Inflammatory macrophage treated with lipopolysaccharide for 4 hours (primary cell): ENCODE measurements at places on chromosomes 13 and 19.

- DNase-seq, result peak; percentile 18
Observed at GRCh38 chr13:110500341-110500740, 61.2 kb downstream of the RAB20 start.

GRCh38 chr13:43874504-43875092 is 4.9 kb downstream of the CCDC122 start:
- DNase-seq, result peak; percentile 34

- DNase-seq, result peak; percentile 1
Observed at GRCh38 chr13:111033172-111034130, 81.7 kb upstream of the ARHGEF7 start.

- peak; percentile 32 for DNase-seq
Observed at GRCh38 chr13:26255691-26256277, 1.9 kb downstream of the CDK8 start.

DNA sequence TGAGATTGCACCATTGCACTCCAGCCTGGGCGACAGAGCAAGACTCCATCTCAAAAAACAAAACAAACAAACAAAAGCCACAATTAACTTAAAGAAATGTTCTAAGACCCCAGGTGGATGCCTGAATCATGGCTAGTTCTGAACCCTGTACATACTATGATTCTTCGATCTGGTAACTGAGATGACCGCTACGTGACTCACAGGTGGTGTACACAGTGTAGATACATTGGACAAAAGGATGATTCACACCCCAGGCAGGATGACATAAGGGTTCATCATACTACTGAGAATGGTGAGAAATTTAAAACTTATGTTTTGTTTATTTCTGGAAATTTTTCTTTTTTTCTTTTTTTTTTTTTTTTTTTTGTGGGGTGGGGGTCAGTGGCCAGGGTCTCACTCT is 6.5 kb downstream of the ZNF426 start:
- DNase-seq, result no peak

DNA sequence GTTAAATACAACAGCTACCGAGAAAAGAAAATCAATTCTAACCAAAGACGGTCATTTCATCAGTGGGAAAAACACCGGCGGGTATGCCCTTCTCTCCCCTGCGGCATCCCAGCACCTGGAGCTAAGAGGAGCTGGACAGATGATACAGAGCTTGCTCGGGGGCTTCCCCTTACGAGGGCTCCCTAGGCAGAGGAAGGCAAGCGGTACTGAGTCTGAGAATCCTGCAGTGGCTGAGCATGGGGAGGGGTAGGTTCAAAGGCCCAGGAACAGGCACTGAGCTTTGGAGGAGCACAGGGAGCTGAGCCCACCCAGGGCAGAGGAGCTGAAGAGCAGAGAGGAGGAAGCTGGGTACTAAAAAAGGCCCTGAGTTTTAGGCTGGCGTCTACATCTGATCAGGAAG is 12.7 kb downstream of the STK24 start:
- no peak for DNase-seq

DNA sequence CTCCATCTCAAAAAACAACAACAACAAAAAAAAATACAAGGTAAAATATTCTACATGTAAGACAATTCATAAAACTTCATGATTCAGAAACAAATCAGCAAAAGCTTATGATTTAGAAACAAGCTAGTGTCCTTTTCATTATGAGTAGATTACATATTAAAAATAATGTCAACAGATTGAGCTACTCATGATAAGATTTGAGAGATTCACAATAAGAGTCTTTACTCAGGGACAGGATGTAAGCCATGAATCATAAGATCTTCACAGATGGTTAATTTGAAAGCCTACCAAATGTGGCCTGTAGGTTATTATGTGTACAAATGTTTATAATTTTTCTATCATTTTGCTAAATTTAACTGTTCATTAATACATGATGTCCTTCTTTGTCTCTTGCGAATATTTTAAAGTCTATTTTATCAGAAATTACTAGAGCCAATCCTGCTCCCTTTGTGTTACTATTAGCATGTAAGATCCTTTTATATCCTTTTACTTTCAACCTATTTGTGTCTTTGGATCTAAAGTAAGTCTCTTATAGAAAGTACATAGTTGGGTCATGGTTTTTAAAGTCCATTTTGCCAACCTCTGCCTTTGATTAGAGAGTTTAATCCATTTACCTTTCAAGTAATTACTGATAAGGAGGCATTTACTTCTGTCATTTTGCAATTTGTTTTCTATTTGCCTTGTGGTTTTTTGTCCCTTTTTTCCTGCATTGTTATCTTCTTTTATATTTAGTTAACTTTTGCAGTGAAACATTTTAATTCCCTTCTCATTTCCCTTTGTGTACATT is 68.3 kb upstream of the RXFP2 start:
- no peak for DNase-seq

GRCh38 chr13:32905864-32906180 is 110.4 kb upstream of the KL start:
- DNase-seq, result no peak

DNA sequence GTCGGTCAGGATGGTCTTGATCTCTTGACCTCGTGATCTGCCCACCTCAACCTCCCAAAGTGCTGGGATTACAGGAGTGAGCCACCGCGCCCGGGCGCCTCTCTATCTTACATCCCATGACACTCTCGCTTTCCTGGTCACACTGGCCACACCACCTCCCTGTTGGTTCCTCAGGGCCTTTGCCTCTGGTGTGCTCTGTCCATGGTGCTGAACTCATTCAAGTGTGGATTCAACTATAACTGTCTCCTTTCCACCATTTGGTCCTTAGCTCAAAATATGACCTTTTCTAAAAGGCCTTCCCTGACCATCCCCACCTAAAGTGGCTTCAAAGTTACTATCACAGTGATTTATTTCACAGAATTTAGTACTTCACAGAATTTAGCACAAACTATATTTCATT is 3.7 kb upstream of the SMIM17 start:
- DNase-seq, result no peak

- DNase-seq, result no peak
Observed at GRCh38 chr19:35109395-35110112, 6.1 kb upstream of the FXYD3 start.

DNA sequence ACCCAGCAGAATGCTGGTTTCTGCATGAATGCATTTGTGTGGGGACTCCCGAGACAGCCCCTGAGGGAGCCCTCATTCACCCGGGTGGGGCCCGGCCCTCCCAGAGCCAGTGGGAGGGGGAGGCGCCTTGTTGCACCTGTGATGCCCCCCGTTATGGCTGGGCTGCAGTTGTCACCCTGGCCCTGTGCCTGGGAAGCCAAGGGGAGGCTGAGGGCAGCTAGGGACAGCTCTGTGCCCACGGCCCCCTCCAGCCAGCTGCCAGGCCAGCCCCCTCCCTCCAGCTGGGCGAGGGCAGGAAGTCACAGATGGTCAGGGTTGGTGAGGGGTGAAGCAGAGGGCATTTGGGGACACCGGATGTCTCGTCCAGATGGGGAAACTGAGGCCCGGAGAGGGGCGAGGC is 26.1 kb downstream of the NFIC start:
- DNase-seq, result no peak
